ENCODE measurements at places on chromosomes 13 and 19. TPM values are rescaled to one million over a fixed set of nuclear protein-coding genes. Genes with fewer than 3 reads are reported as not detected.

DNA sequence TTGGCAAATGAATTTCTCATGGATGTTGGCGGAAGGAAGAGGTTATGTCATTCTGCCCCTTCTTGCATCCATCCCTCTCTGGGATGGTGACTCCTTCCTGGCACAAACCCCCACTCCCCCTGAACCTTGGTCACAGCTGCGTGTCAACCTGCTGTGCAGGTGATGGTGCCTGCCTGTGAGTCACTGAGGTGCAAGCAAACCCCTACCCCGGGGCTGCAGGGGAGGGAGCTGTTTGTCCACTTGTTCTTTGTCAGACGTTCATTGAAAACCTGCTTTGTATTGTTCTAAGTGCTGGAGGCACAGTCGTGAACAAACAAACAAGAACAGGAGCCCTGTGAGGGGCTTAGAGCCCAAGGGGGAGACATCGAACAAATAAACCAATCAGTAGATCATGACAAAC lies 2.0 kb upstream of the GAPDHS start:
- DNase-seq: no peak

DNA sequence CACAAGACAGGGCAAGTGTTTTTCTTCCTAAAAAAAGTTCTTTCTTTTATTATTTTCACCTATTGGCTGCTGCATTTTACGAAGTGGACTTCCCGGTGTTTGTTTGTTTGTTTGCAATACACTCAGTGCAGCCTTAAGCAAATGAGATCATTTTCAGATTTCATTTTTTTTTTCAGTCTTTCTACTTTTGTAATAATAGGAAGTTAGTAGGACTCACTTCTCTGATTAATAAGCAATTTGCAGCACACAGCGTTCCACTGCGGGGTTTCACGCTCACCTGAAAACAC lies 128.3 kb downstream of the STK24 start:
- DNase-seq: no peak

GRCh38 chr19:18839465-18840287 lies 7.9 kb downstream of the UPF1 start:
- DNase-seq: peak; percentile 10

- peak; percentile 38 for DNase-seq
These were observed 581 bp downstream of the CALR start for GRCh38 chr19:12938779-12939601.

- peak; percentile 75 for DNase-seq
These were observed 4.5 kb downstream of the FGF9 start for GRCh38 chr13:21675095-21675991.

DNA sequence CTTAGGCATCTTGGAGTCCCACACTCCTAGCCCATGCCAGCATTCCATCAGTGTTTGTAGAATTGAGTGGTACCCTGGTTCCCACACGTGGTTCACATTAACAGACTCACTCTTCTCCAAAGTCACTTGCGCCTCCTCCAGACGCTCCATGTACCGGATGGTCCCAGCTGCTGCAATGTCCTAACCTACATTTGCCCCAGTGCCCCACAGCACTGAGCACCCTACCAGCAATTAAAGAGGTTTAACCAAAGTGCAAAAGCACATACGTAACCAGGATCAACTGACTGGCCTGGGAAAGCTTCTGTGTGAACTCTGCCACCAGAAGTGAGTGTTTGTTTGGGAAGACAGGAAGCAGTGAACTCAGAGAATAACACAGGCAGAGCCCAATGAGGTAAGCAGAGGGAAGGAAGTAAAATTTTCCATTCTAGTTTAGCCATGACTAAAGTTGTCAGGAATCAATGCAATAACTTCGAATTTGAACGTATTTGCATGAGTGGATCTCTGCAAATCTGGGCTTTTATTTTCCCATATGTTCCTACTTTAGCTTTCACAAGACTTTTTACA lies 7.3 kb upstream of the MEDAG start:
- no peak for DNase-seq

GRCh38 chr19:44640518-44640917 lies 3.2 kb upstream of the PVR start:
- no peak for DNase-seq

The CD209 gene
- total RNA-seq: 12.1 TPM

The RNF225 gene
- total RNA-seq: not detected

Measured in left colon (tissue), 2 donors.